ENCODE measurements at places on chromosomes 11 and 22.

- DNase-seq = no peak
Observed at GRCh38 chr11:5940748-5941147, 1.3 kb upstream of the OR56A3 start.

DNA sequence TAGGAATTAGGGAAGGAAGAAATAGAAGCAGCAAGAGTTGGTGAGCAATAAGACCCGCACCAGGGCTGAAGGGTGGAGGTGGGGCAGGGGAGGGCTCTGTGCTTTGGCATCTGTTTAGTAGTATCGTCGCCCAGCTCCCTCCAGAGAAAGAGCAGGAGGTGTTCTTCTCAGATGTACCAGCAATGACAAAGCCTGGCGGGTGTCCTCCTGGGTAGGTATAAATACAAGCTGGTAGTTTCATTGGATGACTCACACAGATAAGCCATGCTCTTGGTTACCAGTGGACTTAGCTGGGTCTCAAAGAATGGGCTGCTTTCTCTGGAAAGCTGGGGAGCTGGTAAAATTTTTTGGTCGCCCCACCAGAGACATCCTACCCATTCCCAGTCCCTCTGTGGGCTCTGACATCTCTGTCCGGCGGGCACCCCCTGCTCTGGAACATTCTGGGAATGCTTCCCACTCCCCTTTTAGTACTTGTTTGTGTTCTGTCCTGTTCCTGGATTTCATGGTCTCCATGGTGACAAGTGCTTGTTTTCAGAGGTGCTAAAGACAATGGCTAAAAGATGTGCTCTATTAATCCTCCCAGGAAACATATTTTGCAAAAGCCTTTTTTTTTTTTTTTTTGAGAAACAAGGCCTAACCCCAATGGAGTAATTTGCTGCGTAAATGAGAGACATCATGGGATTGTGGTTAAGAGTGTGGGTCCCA is 15.4 kb upstream of the TUBA8 start:
- DNase-seq = no peak

- DNase-seq = no peak
Observed at GRCh38 chr11:105032495-105032894, 2.4 kb downstream of the CASP1 start.

DNA sequence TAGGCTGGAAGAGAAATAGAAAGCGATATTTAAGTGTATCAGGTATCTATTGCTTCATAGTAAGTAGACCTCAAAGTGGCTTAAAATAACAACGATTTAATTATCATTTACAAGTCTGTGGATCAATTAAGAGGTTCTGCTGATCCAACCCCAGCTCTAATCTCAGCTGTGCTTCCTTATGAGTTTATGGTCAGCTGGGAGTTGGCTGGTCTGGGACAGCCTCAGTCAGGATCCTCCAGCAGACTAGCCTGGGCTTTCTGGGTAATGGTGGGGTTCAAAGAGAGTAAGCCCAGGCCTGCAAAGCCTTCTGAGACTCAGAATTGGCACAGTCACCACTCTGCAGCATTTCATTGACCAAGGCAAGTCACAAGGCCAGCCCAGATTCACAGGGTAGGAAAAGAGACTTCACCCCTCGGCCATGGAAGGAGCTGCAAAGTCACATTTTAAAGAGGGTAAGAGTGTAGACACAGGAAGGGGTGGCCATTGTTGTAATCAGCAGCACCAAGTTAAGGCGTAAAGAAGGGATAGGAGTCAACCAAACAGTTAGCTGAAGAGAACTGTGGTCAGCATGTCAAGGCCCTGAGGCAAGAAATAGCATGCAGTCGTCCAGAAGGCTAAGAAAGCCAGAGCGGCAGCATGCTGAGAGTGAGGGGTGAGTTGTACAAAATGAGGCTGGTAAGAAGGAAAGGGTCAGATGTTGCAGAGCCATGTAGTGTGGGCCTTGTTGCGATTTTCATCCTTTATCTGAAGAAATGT is 168.2 kb downstream of the ETS1 start:
- DNase-seq = peak; percentile 35

- no peak for DNase-seq
Observed at GRCh38 chr11:22734628-22735345, 68.4 kb downstream of the GAS2 start.

GRCh38 chr22:24989541-24989951 is 37.0 kb downstream of the KIAA1671 start:
- no peak for DNase-seq

GRCh38 chr11:62545437-62546243 is 966 bp downstream of the AHNAK start:
- peak; percentile 95 for DNase-seq

DNA sequence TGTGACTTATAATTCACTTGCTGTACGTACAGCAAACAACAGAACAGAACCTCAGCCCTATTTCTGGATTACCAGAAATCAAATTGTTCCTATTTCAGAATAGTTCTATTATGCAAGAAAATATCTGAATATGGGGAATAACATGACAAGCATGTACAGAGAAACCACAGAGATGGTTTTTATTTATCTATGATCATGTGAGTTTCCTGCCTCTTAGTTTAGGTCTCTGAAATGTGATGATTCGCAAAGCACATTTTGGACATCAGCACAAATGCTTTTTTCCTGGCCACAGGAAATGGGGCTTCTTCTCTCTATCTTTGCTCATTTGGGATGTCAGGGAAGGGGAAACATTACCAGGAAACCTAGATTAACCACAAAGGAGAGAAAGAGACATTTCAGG is 266.7 kb upstream of the CTSC start:
- DNase-seq = no peak

DNA sequence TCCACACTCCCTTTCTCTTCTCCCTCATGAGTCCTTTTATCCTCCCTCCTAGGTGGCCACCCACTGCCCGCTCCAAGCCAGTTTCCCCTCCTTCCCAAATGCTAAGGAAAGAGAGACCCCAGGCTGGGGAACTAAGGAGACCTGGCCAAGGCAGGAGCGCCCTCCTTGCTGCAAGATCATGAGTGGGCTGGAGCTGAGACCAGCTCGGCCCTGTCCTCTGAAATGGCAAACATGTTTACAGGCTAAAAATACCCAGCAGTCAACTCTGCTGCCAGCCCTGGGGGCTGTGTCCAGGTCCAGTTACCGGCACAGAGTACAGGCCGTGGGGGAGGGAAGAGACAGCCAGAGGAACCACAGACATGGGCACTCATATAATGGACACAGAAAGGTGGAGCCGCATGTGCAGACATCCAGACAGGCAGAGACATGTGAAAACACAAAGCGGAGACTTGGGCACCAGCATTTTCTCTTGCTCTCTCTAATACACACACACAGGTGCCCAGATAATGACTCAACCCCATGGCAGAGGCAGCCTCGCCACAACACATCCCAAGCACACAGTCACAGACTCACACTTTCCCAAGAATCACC is 1.2 kb upstream of the AHNAK start:
- no peak for DNase-seq
